ENCODE measurements at places on chromosomes 1 and 21.

GRCh38 chr1:93206567-93206954 lies 26.0 kb downstream of the CCDC18 start:
- DNase-seq: no peak

GRCh38 chr1:81833722-81834121 lies 33.0 kb downstream of the ADGRL2 start:
- DNase-seq: no peak

GRCh38 chr21:16651956-16652355 lies 860.9 kb upstream of the CXADR start:
- no peak for DNase-seq

GRCh38 chr1:82777240-82777639 lies 976.5 kb downstream of the ADGRL2 start:
- peak; percentile 2 for DNase-seq

- DNase-seq: no peak
Observed at GRCh38 chr21:37711286-37711829, 204.9 kb downstream of the KCNJ6 start.

DNA sequence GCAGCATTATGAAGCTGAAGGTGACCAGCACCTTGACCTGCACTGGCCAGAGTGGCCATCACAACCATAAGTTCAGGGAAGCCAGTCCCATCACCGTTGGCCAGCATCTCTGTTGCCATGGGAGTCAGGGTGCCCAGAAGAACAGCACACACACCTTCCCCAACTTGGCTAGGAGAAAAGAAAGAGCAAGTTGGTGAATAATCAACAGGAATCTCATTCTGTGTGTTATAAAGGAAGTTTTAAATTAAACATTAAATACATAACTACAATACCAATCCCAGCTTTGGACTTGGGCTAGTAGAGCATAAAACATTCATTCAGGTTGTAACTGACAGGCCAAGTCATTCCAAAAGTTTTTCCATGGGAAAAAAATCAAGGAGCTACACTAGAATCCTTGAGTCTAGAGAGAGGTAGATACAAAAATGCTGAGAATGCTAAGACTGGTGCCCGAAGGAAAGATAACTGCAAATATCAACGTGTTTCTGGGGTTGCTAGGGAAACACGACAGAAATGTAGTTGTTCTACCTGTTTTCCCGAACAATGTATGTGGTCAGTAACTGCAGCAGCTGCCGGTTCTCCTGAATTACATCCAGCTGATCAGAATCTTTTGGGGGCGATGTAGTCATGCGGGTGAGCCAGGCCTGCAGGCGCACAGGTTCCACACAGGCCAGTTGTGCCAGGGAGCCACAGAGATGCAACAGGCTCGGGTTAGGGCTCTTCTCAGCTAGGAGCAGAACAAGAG lies 45.6 kb downstream of the UBR4 start:
- no peak for DNase-seq

- DNase-seq: no peak
Observed at GRCh38 chr1:152107031-152107983, 7.9 kb downstream of the TCHH start.

DNA sequence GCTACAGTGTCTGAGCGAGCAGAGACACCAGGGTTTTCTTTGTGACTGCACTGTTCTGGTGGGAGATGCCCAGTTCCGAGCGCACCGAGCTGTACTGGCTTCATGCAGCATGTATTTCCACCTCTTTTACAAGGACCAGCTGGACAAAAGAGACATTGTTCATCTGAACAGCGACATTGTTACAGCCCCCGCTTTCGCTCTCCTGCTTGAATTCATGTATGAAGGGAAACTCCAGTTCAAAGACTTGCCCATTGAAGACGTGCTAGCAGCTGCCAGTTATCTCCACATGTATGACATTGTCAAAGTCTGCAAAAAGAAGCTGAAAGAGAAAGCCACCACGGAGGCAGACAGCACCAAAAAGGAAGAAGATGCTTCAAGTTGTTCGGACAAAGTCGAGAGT lies 2.7 kb downstream of the ZBTB18 start:
- DNase-seq: no peak

DNA sequence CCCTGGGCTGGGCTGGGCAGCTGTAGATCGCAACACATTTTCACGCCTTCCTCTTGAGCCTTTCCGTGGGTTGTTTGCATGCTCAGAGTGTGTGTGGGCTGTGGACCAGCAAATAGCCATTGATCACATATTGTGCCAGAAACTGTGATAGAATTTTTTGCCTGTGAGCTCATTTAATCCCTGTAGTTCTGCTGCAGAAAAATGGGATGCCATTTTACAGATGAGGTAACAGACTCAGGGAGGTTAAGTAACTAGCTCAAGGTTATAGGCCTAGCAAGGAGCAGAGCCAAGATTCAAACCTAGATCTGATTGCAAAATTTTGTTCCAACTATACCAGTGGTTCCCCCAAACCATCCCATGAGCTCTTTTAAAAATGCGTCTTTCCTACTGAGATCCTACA lies 10.5 kb downstream of the SPATA46 start:
- DNase-seq: no peak

DNA sequence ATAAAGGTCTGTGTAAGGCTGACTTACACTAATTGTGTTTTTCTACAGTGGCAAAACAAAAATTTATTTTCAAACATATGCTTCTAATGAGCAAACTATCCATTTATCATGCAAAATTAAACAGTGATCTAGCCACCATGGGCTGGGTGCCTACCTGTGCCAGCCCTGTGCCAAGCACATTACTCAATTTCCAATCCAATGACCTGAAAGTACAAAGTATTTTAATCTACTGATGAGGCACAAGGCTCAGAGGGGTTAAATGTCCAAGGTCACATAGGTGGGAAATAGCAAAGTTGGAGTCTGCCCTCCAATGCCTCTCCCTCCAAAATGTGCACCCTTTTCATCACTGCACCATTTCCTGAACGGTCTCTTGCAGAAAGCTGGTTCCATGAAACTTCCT lies 279.1 kb upstream of the FMN2 start:
- no peak for DNase-seq

DNA sequence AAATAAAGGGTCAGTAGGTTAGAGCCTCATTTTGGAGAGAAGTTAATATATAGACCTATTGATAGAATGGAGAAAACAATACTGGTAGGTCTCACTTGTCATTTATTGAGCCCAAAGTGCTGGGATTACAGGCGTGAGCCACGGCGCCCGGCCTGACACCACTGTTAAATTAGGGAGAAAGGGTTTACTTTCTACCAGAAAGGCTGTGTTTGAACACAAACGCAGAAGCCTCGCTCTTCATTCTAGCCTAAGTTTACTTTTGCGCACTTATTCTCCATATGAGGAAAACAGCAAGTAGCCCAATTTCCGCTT lies 710 bp upstream of the PRPF3 start:
- DNase-seq: no peak

GRCh38 chr1:52913537-52913936 lies 8.0 kb downstream of the ECHDC2 start:
- DNase-seq: no peak

- peak; percentile 58 for DNase-seq
Observed at GRCh38 chr1:236156512-236157208, 14.3 kb downstream of the GPR137B start.

- DNase-seq: no peak
Observed at GRCh38 chr1:33880305-33880704, 16.4 kb downstream of the HMGB4 start.

DNA sequence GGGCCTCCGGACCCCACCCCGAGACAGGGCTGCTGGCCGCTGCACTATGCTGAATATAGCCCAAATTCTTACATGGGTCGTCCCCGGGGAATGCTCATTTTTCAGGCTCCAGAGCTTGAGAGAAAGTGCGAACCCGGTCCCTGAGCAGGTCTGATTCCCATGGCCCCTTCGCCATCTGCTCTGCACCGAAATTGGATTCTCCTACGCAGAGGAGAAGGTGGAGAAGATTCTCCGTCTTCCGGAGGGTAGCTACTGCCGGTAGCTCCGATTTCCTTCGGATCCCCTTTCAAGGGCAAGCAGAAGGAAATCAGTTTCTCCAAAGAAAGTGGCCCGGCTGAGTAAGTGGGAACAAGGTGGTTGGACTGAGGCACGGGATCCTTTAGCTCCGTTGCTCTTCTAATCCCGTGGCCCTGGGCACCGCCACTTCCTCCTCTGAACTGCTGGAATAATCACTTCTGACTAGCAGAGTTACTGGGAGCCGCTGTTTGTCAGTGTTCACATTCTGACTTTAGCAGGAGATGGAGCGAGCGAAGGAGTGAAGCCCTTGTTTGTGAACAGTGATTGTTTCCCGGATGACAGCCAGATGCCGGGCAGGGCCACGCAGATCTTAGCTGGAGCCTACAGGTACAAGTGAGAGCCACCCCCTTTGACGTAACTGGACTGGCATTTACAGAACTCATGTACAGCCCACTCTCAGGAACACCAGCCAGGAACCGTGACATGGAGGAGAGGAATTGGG lies 1.1 kb upstream of the ZNF496 start:
- DNase-seq: no peak

DNA sequence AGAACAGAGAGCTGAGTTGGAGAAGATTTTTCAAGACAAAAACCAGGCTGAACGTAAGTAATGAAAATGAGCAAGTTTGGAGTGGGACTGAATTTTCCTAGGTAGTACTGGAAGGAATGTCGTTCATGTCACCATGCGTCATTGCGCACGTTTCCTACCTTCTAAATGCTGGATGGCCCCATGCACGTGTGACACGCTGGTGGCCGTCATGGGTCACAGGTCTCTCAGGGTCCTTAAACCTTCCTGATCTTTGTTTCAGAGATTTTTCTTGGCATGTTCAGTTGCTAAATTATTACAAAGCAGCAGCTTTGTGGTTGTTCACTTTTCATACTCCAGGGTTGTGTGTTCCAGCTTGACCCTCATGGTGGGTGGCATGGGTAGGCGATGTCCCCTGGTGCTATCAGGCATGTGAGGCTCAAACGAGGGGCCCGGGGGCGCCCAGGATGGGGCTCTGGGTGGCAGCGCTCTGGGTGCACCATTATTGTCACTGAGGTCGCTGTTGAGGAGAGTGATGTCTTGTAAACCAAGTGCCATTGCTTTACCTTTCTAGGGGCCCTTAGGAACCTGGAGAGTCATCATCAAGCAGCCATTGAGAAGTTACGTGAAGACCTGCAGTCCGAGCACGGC lies 25.3 kb downstream of the PCNT start:
- no peak for DNase-seq

GRCh38 chr1:53710584-53710983 lies 28.4 kb downstream of the GLIS1 start:
- no peak for DNase-seq

- DNase-seq: peak; percentile 90
Observed at GRCh38 chr1:1890506-1891348, at the start of gene GNB1. GNB1 (minus strand) TSS chr1:1891087; CDS start chr1:1825453, 65,634 bp downstream.

DNA sequence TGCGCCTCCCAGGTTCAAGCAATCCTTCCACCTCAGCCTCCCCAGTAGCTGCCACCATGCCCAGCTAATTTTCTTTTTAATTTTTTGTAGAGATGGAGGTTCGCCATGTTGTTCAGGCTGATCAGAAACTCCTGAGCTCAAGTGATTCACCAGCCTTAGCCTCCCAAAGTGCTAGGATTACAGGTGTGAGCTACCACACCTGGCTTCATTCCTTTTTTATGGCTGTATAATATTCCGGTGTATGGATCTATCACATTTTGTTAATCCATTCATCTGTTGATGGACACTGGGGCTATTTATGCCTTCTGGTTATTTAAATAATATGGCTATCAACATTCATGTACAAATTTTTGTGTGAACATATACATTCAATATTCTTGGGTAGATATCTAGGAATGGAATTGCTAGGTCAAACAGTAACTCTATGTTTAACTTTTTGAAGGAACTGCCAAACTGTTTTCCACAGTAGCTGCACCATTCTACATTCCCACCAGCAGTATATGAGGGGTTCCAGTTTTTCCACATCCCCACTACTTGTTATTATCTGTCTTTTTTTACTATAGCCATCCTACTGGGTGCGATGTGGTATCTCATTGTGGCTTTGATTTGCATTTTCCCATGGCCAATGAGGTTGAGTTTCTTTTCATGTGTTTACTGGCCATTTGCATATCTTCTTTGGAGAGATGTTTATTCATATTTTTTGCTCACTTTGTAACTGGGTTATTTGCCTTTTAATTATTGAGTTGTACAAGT lies 11.0 kb downstream of the SLC27A3 start:
- no peak for DNase-seq

DNA sequence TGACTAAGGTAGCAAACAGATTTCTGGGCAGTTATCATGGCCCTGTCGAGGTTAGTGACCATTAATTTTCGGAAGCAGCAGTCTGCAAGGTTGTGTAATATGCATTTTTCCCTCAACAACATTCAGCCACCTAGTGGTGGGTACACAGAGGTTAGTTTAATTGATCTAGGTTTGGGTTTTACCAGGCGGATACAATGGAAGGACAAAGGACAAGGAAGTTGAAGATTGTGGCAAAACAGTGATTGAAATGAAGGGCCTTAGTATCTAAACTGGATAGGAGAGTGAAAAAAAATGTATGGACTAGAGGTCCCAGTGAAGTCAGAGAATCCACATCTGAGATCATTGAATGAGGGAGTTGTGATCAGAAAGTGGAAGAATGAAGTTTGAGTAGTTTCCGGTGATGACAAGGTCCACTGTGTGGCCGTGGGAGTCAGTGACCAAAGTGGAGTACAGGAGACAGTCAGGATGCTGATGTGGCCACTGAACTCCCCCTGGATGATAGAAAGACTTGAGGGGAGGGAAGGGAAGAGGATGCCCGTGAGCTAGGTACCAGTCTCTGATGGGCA lies 2.8 kb downstream of the ARMH1 start:
- no peak for DNase-seq

DNA sequence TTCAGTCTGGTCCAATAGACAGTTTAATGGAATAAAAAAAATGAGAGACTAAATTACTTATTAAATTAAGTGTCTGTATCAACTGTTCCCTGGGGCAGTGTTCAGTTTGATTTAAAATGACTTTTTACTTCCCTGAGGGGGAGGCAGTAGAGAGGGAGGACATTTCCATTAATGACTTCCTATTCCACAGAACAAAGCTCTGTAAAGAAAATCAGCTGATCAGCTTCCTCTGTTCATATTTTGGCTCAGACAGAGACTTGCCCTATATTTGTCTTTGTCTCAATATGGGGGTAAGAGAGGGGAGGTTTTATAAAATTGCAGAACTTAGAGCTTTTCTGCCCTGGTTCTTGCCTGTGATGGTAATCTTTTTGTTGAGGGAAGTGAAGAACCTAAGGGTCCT lies 8.4 kb downstream of the CFAP126 start:
- DNase-seq: no peak

GRCh38 chr1:43557744-43558245 lies 27.1 kb downstream of the PTPRF start:
- DNase-seq: no peak

GRCh38 chr1:118997225-118997624 lies 9.1 kb upstream of the TBX15 start:
- no peak for DNase-seq

All from central memory CD4-positive, alpha-beta T cell (primary cell).